ENCODE measurements at places on chromosomes 2 and 18.

DNA sequence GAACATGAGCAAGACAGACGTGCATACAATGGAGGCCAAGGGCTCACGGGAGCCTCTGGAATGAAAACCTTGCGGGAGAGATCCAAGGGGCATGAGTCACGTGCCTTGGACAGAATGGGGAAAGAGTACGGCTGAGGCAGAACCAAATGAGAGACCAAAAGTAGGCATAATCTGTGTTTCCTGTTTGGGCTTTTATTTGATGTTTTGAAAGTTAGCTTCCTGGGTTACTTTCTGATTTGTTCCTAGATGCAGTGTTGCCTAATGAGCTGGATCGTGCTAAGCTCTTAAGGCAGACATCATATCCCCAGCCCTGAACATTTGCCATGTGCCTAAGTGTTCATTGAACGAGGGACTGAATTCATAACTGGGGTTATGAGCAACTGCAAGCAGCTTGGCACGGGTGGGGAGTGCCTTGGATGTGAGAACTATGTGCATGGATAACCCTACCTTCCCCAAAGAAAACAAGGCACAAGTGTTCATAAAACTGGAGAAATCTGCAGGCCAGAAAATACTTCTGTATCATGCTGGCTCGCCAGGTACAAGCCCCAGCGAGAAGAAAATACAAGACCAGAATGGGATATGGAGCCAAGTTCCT, 60.3 kb upstream of the RPL31 start:
- no peak for DNase-seq

DNA sequence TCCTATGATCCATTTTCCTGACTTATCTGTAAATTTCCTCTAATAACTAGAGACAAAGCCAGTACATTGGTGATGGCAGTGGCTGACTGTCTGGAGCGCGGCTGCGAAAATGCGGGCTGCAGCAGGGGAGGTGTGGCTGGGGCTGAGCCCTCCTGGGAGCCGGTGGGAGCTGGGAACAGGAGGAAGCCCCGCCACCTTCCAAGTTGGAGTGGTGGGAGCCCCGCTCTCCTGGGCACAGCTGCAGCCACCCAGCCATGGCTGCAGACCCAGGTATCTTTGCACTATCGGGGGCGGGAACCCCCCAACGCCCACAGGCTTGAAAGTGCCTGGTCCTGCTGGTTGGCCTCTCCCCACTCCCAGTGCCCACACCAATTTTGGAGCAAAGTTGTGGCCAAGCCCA, 633.0 kb upstream of the TMEFF2 start:
- DNase-seq: no peak

- DNase-seq: peak; percentile 68
These were observed 9.7 kb downstream of the ITGA4 start for GRCh38 chr2:181466661-181467576.

GRCh38 chr18:30106356-30106755, 936.2 kb downstream of the DSC3 start:
- DNase-seq: no peak

DNA sequence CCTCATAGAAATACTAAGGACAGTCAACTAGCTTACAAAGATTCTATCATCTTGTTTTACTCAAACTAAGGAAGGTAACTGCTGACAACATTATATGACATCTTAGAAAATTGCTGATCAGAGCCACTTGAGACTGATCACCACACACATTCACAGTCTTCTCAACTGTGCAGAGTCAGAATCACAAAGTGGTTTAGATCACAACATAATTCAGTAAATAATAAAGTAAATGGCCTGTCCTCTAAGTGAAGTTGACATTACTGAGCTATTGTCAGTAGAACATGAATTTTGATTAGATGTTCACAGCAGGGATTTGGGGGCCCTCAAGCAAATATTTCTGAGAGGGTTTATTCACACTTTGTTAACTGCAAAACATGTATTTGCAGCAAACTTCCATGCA, 28.5 kb downstream of the NOL4 start:
- DNase-seq: no peak

GRCh38 chr2:180983468-180984242, 3.2 kb downstream of the UBE2E3 start:
- peak; percentile 58 for DNase-seq

DNA sequence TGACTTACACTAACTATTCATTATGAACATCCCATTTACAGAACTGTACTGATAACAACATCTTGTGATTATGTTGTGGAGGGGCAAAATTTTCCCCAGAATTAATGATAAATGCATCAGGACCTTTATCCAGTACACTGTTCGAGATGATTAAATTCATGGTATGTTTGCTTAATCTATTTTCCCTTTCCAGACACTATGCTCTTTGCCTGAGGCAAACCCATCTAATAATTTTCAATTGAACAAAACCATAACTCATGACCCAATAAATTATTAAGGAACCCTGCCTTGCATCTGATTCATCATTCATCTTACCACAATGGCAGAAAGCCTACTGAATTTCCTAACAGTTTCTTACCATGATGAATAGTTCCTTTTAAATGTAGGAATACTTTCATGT, 385.0 kb downstream of the DSEL start:
- DNase-seq: no peak

GRCh38 chr18:65093346-65093745, 657.5 kb upstream of the CDH7 start:
- no peak for DNase-seq

DNA sequence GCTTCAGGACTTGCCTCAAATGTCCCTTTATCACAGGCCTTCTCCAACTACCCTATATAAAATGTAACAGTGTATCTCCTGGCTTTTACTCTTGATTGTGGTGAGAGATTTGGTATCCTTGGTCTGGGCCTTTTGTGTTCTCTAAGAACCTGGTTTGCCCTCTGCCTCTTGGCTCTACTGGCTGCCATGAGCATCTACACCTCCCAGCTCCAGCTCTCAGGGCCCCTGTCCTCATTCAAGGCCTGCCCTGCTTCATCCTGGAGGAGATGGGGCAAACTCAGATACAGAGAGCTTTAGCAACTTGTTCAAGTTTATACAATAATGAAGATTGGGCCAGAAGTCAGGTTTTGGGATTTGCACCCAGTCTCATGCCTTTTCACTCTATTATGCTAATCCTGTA, 45.0 kb downstream of the QPCT start:
- DNase-seq: no peak

- DNase-seq: no peak
These were observed 833.4 kb downstream of the LRRTM4 start for GRCh38 chr2:76688732-76689131.

DNA sequence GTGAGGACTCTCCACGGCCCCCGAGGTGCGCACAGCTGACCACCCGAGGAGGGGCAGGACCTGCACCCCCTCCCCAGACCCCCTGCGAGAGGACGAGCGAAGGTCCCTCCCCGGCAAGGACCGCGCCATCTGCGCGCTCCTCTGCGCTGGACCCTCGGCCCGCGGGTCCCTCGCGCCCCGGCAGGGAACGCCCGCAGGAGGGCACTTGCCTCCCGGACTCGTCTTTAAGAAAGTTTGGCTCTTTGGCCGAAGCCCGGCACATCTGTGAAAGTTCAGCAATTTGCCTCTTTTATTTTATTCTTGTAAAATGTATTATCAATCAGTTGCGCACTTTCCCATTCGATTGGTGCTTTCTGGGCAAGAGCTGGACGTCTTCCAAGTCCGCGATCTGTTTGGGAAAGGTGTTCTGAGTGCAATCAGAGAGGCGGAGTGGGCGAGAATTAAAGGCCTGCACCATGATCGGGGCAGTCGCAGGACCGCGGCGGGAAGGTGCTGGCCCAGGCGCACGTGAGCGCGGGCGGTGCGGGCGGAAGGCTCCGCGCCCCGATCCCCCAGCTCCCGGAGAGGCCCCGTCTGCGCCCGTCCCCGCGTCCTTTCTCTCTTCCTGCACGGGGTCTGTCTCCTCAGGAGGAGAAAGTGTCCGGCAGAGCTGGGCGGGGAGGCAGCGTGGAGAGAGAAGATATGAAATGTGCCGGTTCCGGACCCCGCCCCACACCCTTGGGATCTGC, 1.6 kb upstream of the ALKAL2 start:
- DNase-seq: no peak

- no peak for DNase-seq
These were observed 528 bp upstream of the ATG16L1 start for GRCh38 chr2:233250985-233251305.

- no peak for DNase-seq
These were observed 120.0 kb upstream of the OSR1 start for GRCh38 chr2:19478409-19478808.

DNA sequence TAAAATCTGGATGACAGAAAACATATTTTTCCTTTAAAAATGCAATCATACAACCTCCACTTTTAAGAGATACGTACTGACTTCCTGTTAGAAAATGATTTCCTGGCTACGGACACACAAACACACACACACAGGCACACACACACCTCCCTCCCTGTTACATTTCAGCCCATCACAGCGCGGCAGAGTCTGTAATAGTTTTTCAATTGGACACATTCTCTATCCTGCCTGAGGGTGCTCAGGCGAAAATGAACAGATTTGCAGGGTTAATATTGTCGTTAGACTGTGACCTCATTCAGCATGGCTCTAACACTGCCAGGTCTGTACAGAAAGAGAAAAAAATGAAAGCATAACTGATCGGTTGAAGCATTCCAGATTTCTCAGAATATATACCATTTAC, 45.0 kb downstream of the KCTD1 start:
- DNase-seq: no peak

GRCh38 chr2:179355881-179356280, 91.2 kb upstream of the SESTD1 start:
- DNase-seq: no peak

- DNase-seq: no peak
These were observed 48.9 kb downstream of the SMIM21 start for GRCh38 chr18:75378376-75379315.

DNA sequence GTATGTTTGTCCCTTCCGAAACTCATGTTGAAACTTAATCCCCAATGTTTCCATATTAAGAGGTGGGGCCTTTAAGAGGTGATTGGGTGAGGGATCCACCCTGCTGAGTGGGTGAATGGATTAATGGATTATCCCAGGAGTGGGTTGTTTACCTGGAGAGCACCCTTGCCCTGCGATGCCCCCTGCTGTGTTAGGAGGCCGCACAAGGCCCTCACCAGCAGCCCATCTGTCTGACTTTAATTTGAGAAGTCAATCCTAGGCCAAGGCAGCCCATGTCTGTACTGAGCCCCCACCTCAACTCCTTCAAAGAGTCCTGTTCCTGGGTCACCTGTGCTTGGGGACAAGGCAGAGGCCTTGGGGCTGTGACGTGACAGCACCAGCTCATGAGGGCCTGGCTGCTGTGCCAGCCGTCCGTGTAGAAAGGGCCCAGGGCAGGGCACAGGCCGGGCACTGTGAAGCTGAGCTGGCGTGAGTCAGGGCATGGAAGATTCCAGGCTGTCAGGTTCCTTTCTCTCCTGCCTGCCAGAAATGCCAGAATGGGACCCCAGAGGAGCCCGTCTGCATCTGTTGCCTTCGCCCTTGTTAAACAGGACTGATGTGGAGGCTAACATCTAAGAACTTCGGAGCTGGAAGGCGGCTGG, 21.3 kb upstream of the TAF1B start:
- DNase-seq: no peak

GRCh38 chr2:238278626-238279323, 9.6 kb downstream of the PER2 start:
- DNase-seq: no peak

DNA sequence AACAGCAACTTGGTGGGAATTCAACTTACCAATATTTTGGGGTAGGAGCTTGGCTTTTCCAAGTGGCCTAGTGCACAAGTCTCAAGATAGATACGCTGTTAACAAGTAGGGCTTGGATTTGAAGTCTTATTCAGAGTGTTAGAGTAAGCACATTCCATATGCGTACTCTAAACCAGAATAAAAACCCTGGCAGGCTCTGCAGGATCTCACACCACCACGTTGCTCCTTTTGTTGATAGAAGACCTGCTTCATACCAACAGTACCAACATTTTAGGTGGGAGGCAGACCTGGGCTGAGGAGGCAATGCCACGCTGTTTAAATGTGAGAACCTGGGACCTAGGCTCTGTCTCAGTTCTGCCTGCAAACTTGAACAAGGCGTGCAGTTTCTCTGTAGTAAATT, 214.0 kb downstream of the RNF144A start:
- DNase-seq: no peak

DNA sequence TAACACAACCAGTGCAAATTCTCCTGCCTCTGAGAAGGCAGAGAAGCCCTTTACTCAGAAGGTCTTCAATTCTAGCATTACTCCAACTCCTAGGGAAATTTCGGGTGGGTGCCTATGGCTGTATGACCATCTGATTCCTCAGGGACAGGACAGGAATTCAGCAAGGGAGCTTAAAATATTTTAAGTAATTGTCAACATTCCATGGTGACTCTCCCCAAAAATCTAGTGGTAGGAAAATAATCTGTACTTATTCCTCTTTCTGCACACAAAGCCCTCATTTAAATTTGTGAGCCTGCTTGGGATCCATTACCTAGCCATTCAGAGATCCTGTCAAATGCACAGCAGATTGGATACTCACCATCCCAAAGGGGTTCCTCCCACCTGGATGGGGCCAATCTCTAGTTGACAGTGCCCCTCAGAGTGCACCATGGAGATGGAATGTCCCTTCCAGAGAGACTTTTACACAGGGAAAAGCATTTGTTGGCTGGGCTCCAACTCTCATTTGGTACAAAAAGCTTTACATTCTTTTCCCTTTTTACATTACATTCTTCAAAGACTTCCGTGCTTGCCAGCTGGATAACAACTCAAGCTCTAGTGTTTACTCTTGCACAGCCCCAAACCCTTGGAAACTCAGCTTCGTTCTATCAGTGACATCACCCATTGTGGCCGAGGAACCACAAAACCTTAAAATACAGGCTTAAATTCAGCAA, 3.1 kb upstream of the TMEM150A start:
- DNase-seq: peak; percentile 94

- no peak for DNase-seq
These were observed 24.5 kb downstream of the RAB3GAP1 start for GRCh38 chr2:135076556-135076955.

GRCh38 chr2:104849618-104850141, 4.2 kb upstream of the POU3F3 start:
- DNase-seq: peak; percentile 43

DNA sequence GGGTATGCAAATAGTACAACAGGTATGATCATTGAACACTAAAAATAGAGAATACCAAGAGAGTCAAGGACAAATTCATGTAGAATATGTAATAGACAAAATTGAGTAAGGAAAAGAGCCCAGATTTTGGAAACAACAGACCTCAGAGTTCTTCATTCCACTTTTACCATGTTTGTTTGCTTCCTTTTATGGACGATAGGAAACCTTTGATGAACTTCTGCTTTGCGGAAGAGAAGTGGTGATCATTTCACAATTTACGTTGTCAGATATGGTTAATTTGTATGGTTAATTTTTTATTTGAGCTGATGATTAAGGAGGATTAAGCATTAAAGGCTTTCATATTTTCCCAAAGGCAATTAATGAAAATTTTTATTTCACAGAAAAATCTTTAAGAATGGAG, 16.3 kb downstream of the MARCHF7 start:
- no peak for DNase-seq

All from brain microvascular endothelial cell (primary cell).